ENCODE measurements at places on chromosomes 4 and X. TPM values are rescaled to one million over a fixed set of nuclear protein-coding genes. Genes with fewer than 3 reads are reported as not detected.

DNA sequence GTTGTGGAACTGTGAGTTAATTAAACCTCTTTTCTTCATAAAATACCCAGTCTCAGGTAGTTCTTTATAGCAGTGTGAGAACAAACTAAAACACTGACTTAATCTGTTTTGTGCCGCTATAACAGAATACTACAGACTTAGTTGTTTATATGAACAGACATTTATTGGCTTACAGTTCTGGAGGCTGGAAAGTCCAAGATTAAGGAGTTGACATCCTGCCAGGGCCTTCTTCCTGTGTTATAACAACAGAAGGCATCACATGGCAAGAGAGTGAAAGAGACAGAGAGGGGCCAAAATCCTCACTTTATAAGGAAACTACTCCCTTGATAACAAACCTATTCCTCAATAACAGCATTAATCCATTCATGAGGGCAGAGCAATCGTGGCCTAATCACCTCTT lies 42.5 kb upstream of the KCNIP4 start:
- H3K27ac ChIP-seq = no peak overlapping the region
- DNase-seq = no peak
- H3K4me3 ChIP-seq = no peak overlapping the region
- H3K27me3 ChIP-seq = no peaks in the 10 kb centered on the region
- H3K36me3 ChIP-seq = no peaks in the 10 kb centered on the region

DNA sequence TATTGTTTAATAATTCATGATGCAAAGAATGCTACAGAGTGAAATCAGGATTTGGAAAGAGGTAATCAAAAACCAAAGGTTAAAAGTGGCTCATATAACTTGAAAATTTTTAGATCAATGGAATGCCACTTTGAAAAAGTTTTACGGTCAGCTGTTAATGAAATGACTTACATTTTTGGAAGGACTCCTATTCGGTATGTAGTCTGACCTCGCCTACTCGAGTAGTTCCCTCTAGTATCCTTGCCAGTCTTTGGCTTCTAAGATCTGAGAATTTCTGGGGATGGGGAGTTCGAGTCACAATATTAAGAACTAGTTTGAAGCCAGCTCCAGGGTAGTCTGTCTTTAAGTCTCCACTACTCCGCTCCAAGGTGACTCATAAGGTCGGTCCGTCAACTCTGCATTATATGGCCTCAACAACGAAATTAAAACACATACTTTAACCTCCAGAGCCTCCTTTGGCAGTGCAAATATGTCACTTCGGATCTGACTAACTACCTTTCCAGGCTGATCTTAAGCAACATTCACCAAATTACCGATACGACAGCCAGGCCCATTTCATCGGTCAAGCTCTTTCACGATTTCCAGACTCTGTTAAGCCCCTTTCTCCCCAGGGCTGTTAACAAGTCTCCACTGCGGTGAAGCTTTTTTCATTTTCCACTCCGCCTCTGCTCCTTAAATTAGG lies 733 bp upstream of the NAA15 start:
- peak; percentile 38 for DNase-seq
- peaks cover 38% of the 10 kb centered on the region for H3K4me1 ChIP-seq
- peak overlapping the region; percentile 88 for H3K27ac ChIP-seq
- no peaks in the 10 kb centered on the region for H3K36me3 ChIP-seq
- no peaks in the 10 kb centered on the region for H3K27me3 ChIP-seq

DNA sequence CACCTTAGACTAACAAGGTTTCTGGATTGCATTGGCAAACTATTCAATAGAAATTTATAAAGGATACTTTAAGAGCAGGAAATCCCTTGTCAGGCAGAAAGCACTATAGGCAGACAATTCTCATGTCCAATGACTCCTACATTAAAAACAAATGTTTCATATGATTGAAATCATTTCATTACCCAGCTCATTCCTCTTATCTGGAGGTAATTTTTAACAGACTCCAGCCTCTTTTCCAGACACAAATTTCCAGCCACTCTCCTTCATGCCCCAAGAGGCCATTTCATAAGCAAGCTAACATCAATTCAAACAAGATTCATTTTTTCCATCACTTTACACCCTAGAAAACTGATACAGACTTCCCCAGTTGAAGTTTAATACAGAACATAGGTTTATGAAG lies 495.1 kb upstream of the FRG1 start:
- H3K27ac ChIP-seq = no peak overlapping the region
- H3K4me3 ChIP-seq = no peak overlapping the region
- no peaks in the 10 kb centered on the region for H3K36me3 ChIP-seq
- peaks cover 10% of the 10 kb centered on the region for H3K4me1 ChIP-seq

- H3K4me3 ChIP-seq = no peak overlapping the region
- H3K4me1 ChIP-seq = no peaks in the 10 kb centered on the region
- DNase-seq = no peak
- H3K36me3 ChIP-seq = no peaks in the 10 kb centered on the region
Observed at GRCh38 chr4:8039853-8040252, 100.2 kb upstream of the AFAP1 start.

DNA sequence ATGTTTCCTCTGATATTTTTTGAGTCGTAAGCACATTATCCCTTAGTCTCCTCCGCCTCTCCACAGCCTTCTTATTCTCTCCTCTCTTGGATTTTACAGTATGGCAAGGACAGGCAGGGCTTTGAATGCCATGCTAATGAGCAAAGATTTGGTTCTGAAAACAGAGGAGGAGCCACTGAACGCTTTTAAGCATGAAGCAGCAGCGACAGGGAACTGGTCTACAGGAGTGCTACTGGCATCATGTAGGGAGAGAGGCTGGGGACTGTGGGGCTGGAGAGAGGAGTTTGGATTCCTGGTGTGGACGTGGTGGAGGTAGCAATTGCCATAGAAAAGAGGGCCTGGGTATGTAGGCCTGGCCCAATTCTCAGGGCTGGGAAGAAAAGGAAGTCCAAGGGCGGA lies 4.6 kb upstream of the CD99L2 start:
- no peaks in the 10 kb centered on the region for H3K4me1 ChIP-seq
- H3K36me3 ChIP-seq = no peaks in the 10 kb centered on the region
- H3K27me3 ChIP-seq = no peaks in the 10 kb centered on the region
- H3K4me3 ChIP-seq = no peak overlapping the region

Gene CD38
- 0.78 TPM for total RNA-seq

Gene NAP1L2
- 0.66 TPM for total RNA-seq

Gene GAGE2A
- not detected for total RNA-seq

All from body of pancreas (tissue), 4 donors.